ENCODE measurements at places on chromosomes 2 and 18.

DNA sequence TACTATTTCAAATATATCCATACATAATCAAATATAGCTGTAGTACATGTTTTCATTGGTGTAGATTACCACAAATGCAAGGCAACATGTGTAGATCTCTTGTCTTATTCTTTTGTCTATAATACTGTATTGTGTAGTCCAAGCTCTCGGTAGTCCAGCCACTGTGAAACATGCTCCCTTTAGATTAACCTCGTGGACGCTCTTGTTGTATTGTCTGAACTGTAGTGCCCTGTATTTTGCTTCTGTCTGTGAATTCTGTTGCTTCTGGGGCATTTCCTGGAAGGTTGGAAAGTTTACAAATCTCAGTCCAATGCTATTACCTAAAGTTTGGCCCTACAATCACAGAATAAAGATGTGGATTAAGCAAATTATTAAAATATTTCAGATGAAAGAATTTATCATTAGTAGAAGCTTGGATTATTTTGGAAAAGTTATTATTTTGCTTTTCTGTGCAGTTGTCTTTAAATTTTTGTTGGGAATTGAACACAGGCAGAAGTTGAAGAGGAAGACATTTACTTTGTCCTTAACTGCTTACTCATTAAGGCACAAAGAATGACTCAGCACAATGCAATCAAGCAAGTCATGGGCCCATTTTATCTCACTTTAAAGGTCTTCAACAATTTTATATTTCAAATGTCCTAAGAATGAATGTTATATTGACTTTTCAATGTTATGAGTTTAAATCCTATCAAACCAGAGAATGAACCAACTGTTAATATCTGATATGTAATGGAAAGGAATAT lies 103.4 kb upstream of the CAVIN2 start:
- H3K36me3 ChIP-seq = no peaks in the 10 kb centered on the region
- H3K4me3 ChIP-seq = no peak overlapping the region
- no peak overlapping the region for H3K27ac ChIP-seq
- no peak for DNase-seq
- no peaks in the 10 kb centered on the region for H3K4me1 ChIP-seq
- H3K27me3 ChIP-seq = no peaks in the 10 kb centered on the region

DNA sequence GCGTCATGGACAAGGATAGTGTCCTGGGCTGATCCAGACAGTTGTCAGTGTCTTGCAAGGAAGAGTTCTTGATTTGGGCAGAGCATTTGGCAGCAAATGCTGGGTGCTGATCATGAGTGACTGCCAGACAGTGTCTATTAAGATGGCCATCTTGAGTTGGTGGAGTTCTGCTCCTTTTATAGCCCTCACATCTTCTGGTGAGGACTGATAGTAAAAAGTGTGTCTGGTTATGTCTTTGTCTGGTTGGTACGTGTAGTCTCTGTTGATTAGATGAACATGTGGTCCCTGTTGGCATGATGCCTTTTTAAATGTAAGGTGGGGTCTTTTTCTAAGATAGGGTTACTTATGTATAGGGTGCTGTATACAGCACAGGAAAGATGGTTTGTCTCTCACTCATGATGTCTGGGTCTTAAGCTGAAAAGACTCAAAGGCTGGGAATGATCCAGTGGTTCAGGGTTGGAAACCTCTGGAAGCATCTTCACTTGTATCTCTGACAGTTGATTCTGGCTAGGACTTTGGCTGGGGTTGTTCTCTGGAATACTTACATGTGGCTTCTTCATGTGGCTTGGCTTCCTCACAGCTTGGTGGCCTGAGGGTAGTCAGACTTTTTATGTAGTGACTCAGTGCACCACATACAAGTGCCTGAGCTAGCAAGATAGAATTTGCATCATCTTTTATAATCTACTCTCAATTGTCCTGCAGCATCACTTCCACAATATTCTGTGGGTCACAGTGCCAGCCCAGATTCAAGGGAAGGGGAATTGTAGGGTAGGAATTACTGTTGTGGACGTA lies 11.8 kb downstream of the MTX2 start:
- no peak for DNase-seq
- H3K27me3 ChIP-seq = no peaks in the 10 kb centered on the region
- no peaks in the 10 kb centered on the region for H3K4me1 ChIP-seq
- no peak overlapping the region for H3K27ac ChIP-seq

DNA sequence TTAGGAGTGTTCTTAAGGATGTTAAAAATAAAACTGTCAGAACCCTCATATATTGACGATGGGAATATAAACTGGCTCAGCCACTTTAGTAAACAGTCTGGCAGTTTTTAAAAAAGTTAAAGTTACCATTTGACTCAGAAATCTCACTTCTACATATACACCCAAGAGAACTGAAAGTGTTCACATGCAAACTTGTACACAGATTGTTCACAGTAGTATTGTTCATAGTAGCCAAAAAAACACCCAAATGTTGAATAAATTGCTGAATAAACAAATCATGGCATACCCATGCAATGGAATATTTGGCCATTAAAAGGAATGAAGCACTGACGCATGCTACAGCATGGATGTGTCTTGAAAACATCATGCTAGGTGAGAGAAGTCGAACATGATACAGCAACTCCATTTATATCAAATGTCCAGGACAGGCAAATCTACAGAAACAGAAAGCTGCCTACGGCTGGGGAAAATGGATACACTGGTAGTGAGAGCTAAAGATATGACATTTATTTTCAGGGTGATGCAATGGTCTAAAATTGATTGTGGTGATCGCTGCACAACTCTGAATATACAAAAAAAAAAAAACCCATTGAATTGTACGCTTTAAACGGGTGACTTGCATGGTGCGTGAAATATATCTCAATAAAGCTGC lies 10.1 kb downstream of the RPL31 start:
- H3K27me3 ChIP-seq = no peaks in the 10 kb centered on the region
- H3K4me3 ChIP-seq = no peak overlapping the region
- H3K4me1 ChIP-seq = no peaks in the 10 kb centered on the region

GRCh38 chr2:105768961-105769452 lies 24.3 kb downstream of the NCK2 start:
- H3K4me1 ChIP-seq = peaks cover 17% of the 10 kb centered on the region
- DNase-seq = no peak
- no peaks in the 10 kb centered on the region for H3K36me3 ChIP-seq
- no peaks in the 10 kb centered on the region for H3K27me3 ChIP-seq
- H3K4me3 ChIP-seq = no peak overlapping the region

- H3K4me3 ChIP-seq = no peak overlapping the region
- peaks cover 1% of the 10 kb centered on the region for H3K36me3 ChIP-seq
- H3K27me3 ChIP-seq = no peaks in the 10 kb centered on the region
- H3K4me1 ChIP-seq = peaks cover 8% of the 10 kb centered on the region
- no peak for DNase-seq
These were observed 50.6 kb downstream of the RAPH1 start for GRCh38 chr2:203484266-203485112.

GRCh38 chr18:49733896-49734585 lies 79.3 kb downstream of the ACAA2 start:
- DNase-seq = no peak
- H3K36me3 ChIP-seq = no peaks in the 10 kb centered on the region
- no peaks in the 10 kb centered on the region for H3K27me3 ChIP-seq

DNA sequence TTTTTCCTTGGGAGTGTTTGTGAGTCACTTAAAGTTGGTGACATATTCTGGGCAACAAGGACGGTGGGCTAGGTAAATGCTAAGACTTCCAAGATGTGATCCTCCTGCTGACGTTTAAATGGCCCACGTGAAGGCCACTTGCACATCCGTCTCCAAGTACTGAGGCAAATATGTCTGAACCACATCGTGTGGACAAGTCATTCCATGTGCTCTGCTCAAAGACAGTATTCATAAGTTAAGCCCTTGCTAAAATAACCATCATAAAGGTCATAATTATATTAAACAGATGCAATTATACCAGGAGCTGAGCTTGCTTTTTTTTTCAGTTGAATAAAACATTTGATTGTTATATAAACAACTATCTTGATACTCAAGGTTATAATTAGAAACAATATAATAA lies 44.8 kb downstream of the SPP2 start:
- no peaks in the 10 kb centered on the region for H3K36me3 ChIP-seq
- no peaks in the 10 kb centered on the region for H3K4me1 ChIP-seq
- H3K27me3 ChIP-seq = no peaks in the 10 kb centered on the region
- no peak overlapping the region for H3K27ac ChIP-seq

- no peak for DNase-seq
- H3K27me3 ChIP-seq = no peaks in the 10 kb centered on the region
- H3K36me3 ChIP-seq = no peaks in the 10 kb centered on the region
- H3K4me1 ChIP-seq = no peaks in the 10 kb centered on the region
- H3K27ac ChIP-seq = no peak overlapping the region
These were observed 364.8 kb downstream of the TNS1 start for GRCh38 chr2:217638031-217638430.

GRCh38 chr2:141927536-141927935 lies 203.3 kb downstream of the LRP1B start:
- no peaks in the 10 kb centered on the region for H3K4me1 ChIP-seq
- H3K4me3 ChIP-seq = no peak overlapping the region
- no peak overlapping the region for H3K27ac ChIP-seq
- H3K36me3 ChIP-seq = no peaks in the 10 kb centered on the region
- no peaks in the 10 kb centered on the region for H3K27me3 ChIP-seq
- DNase-seq = no peak

DNA sequence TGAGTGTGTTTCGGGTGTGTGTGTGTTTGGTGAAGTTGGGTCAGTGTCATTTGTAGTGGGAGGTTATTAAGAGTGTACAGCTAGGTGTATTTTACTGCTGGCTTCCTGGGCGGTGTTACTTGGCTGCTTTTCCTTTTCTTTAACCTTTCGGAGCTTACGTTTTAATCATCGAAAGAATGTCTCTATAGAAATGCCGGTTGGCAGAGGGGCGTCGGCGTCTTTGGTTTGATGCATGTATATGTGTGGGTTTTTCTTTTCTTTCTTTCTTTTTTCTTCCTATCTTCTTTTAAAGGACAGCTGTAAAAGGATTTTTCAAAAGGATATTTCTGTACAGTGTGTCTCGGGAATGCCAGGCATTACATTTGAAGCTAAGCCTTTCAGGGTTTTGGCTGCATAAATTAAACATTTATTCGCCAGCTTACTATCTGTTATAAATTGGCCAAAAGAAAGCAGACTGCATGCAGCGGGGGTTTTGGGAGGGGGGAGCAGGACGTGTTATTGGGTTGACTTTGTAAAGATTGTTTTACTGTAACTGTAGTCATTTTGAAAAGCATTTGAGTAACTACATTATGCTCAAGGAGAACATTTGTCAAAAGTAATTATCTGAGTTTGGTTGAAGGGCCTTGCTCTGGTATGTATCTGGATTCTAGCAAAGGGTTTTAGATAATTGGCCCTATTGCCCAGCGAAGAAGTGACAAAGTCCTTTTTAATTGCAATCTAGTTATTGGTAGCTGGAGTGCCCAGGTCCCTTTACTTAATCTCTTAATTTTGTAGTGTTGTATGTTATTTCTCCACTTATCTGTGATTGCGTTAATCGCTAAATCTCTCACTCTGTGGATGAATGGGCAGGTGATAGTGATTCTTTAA lies 1.6 kb downstream of the ASXL3 start:
- peaks cover 3% of the 10 kb centered on the region for H3K4me1 ChIP-seq
- H3K27ac ChIP-seq = no peak overlapping the region
- peak overlapping the region; percentile 80 for H3K4me3 ChIP-seq
- no peak for DNase-seq
- H3K36me3 ChIP-seq = no peaks in the 10 kb centered on the region

- no peak overlapping the region for H3K27ac ChIP-seq
- no peaks in the 10 kb centered on the region for H3K36me3 ChIP-seq
- no peaks in the 10 kb centered on the region for H3K27me3 ChIP-seq
These were observed 139.7 kb downstream of the FAM161A start for GRCh38 chr2:61714210-61714609.

DNA sequence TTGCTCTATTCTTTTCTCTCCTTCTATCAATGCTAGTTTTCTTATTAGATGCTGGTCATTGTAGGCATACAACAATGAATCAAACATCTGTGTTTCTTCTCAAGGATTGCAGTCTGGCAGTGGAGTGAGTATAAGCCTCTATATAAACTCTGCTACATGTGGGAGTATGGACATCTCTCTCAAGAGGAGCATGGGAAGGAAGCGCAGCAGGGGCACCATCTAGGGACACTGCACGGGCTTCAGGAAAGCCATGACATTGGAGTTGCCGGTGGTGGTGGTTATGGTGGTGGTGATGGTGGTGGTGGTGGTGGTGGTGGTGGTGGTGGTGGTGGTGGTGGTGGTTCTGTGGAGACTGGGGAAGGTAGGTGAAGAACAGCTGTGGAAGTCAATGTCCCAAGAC lies 462.6 kb downstream of the RNF144A start:
- H3K4me1 ChIP-seq = no peaks in the 10 kb centered on the region
- H3K36me3 ChIP-seq = no peaks in the 10 kb centered on the region
- no peaks in the 10 kb centered on the region for H3K27me3 ChIP-seq
- no peak for DNase-seq

DNA sequence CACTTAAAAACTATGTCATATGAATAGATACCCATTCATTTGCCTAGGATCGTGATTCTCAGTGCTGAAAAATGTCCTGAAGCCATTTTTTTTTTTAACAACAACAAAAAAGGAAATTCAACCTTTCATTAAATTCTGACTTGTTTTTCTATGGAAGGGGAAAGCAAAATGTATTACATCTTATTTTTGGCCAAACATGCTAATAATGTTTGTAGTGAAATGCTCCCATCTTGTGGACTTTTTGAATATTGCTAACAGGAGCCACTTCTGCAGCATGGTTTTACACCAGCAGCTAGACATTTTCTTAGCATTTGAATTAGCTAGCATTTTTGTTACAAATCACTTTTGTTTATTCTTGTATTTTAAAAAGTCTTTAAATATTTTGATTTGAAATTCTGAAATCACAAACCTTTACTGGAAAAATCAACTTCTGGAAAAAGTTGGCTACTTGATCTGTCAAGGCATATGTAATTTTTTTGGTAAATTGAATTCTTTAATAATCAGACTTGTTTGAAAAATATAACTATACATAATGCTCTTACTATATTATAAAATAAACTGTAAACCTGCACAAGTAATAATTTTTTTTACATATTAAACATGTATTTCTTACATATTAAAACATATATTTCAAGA lies 75.8 kb downstream of the KIDINS220 start:
- H3K27me3 ChIP-seq = no peaks in the 10 kb centered on the region
- H3K36me3 ChIP-seq = no peaks in the 10 kb centered on the region
- no peak overlapping the region for H3K27ac ChIP-seq
- H3K4me3 ChIP-seq = no peak overlapping the region
- no peak for DNase-seq

Measured in H1 (cell line).